ENCODE measurements at places on chromosomes 1 and 21.

- H3K4me1 ChIP-seq = no peaks in the 10 kb centered on the region
- no peaks in the 10 kb centered on the region for H3K27me3 ChIP-seq
- no peaks in the 10 kb centered on the region for H3K36me3 ChIP-seq
- DNase-seq = no peak
- no peak overlapping the region for H3K27ac ChIP-seq
Measured at GRCh38 chr1:67342076-67342890, 34.6 kb downstream of the IL12RB2 start.

- no peak overlapping the region for H3K4me3 ChIP-seq
- H3K27ac ChIP-seq = no peak overlapping the region
- peaks cover 29% of the 10 kb centered on the region for H3K36me3 ChIP-seq
- no peak for DNase-seq
Measured at GRCh38 chr1:226404063-226404903, 3.6 kb downstream of the PARP1 start.

GRCh38 chr1:6005276-6005917, 13.2 kb upstream of the NPHP4 start:
- H3K27me3 ChIP-seq = peaks cover 8% of the 10 kb centered on the region
- peaks cover 22% of the 10 kb centered on the region for H3K4me1 ChIP-seq
- no peak overlapping the region for H3K4me3 ChIP-seq
- no peak for DNase-seq
- H3K27ac ChIP-seq = no peak overlapping the region
- H3K36me3 ChIP-seq = no peaks in the 10 kb centered on the region

- DNase-seq = no peak
- no peaks in the 10 kb centered on the region for H3K4me1 ChIP-seq
- no peak overlapping the region for H3K27ac ChIP-seq
- H3K36me3 ChIP-seq = no peaks in the 10 kb centered on the region
Measured at GRCh38 chr1:57309630-57310029, 114.2 kb downstream of the DAB1 start.

GRCh38 chr1:32741413-32742198, 39.0 kb upstream of the SYNC start:
- peak; percentile 36 for DNase-seq
- H3K4me3 ChIP-seq = peak overlapping the region; percentile 43
- H3K36me3 ChIP-seq = no peaks in the 10 kb centered on the region
- H3K27me3 ChIP-seq = no peaks in the 10 kb centered on the region
- no peak overlapping the region for H3K27ac ChIP-seq

- H3K36me3 ChIP-seq = peaks cover 51% of the 10 kb centered on the region
- no peak overlapping the region for H3K4me3 ChIP-seq
- H3K27ac ChIP-seq = peak overlapping the region; percentile 79
- H3K27me3 ChIP-seq = no peaks in the 10 kb centered on the region
- H3K4me1 ChIP-seq = peaks cover 32% of the 10 kb centered on the region
Measured at GRCh38 chr1:3821004-3821403, 24.7 kb upstream of the LRRC47 start.

GRCh38 chr1:118947003-118947765, 41.0 kb downstream of the TBX15 start:
- no peak for DNase-seq

DNA sequence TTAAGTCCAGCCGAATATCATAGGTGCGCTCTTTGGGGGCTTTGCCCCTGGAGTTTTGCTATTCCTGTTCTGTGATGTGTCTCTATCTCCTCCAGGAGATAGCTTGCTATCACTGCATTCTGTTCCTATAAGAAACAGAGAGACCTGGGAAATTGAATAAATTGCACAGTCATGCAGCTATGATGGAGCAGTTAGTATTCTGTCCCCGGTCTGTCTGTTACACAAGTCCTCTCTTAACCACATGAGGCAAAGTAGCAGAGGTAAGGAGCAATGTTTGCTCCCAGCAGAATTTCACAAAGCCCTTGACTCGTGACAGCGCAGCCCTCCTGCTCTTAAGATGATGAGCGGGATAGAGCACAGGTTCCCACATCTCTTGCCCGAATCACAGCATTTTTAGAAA, 63.9 kb upstream of the GRHL3 start:
- H3K4me3 ChIP-seq = no peak overlapping the region
- no peak overlapping the region for H3K27ac ChIP-seq
- no peaks in the 10 kb centered on the region for H3K36me3 ChIP-seq
- no peak for DNase-seq
- H3K27me3 ChIP-seq = peaks cover 5% of the 10 kb centered on the region

DNA sequence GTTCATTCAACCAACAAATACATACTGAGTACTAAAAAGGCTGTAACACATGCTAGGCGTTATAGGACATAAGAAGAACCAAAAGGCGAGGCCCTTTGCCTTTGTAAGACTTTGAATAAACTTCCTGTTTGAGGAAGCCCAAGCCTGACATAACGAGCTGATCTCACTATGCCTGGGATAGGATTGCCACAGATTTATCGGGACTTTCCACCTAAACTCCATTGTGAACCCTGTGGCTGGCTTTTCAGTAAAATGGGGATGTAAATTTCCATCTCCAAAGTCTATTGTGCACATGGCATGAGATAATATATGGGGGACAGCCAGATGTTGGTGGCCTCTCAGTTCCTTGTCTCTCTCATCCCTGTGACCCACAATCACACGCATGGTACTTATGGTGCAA, 41.9 kb downstream of the LMO4 start:
- no peaks in the 10 kb centered on the region for H3K4me1 ChIP-seq
- no peak overlapping the region for H3K27ac ChIP-seq
- H3K4me3 ChIP-seq = no peak overlapping the region
- no peak for DNase-seq

- H3K27ac ChIP-seq = no peak overlapping the region
- peak; percentile 73 for DNase-seq
- no peak overlapping the region for H3K4me3 ChIP-seq
- no peaks in the 10 kb centered on the region for H3K27me3 ChIP-seq
Measured at GRCh38 chr1:94160811-94161210, 39.9 kb upstream of the ABCA4 start.

GRCh38 chr1:41955461-41956159, 36.9 kb upstream of the HIVEP3 start:
- no peak overlapping the region for H3K4me3 ChIP-seq
- no peak overlapping the region for H3K27ac ChIP-seq
- no peaks in the 10 kb centered on the region for H3K4me1 ChIP-seq
- no peaks in the 10 kb centered on the region for H3K27me3 ChIP-seq

GRCh38 chr1:118115567-118116295, 69.3 kb downstream of the SPAG17 start:
- H3K36me3 ChIP-seq = no peaks in the 10 kb centered on the region
- DNase-seq = peak; percentile 86
- peaks cover 20% of the 10 kb centered on the region for H3K4me1 ChIP-seq
- no peak overlapping the region for H3K4me3 ChIP-seq
